ENCODE measurements at places on chromosomes 4 and X.

GRCh38 chrX:104270916-104271512 is 16.3 kb upstream of the ESX1 start:
- peak; percentile 20 for DNase-seq

GRCh38 chrX:41308884-41309647 is 24.9 kb upstream of the DDX3X start:
- no peak for DNase-seq

- DNase-seq = no peak
Observed at GRCh38 chr4:185465707-185466106, 5.8 kb downstream of the CCDC110 start.

DNA sequence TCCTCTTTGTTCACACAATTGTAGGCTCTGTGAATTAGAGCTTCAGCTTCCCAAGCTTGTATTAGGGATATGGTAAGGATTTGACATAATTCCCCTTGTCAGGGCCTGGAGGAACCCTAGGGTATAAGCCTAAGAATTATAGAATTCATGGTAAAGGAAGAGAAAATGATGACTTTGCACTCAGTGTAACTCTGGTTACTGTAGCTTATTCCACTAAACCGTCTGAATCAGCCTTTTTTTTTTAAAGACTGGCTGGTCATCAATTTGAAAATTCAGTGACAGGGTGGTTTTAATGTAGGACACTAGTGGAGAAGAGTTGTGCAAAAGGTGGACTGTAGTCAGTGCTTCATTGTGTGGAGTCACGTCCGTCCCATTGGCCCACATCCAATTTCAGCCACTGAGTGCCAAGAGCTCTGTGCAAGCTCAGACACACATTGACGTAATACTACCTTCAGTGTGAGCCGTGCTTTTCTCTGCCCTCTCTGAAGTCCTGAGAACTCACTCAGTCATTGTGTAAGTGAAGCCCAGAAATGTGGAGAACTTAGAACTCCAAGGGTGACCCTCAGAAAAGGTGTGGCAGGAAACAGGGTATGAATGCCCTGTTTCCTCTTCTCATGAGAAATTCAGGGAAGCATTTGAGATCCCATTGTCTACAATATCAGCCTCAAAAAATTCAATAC is 449.8 kb downstream of the C4orf33 start:
- DNase-seq = no peak

DNA sequence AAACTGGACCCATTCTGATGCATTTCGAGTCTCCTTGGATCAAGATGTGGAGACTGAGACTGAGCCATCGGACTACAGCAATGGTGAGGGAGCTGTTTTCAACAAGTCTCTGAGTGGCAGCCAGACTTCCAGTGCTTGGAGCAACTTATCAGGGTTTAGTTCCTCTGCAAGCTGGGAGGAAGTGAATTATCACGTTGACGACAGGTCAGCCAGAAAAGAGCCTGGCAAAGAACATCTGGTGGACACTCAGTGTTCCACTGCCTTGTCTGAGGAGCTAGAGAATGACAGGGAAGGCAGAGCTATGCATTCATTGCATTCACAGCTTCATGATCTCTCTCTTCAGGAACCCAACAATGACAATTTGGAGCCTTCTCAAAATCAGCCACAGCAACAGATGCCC is 84.8 kb downstream of the NEUROG2 start:
- DNase-seq = no peak

GRCh38 chr4:88275516-88275915 is 8.8 kb downstream of the PPM1K start:
- DNase-seq = no peak

DNA sequence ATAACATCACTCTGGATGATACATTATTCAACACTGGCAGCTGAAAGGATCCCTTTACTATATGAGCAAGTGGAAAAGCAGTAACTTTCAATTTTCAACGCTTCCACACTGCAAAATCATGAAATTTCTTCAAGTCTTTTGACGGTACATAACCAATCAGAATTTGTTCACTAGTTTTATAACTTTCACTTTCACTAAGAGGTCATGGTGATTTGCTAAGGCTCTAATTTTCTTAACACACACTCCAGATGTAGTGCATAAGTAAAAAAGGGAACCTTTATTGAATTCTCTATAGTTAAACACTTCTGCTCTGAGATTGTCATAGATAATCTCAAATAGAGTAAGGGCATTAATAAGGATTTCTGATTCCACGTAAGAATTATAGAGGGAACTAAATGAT is 4.1 kb downstream of the ARMCX2 start:
- no peak for DNase-seq

DNA sequence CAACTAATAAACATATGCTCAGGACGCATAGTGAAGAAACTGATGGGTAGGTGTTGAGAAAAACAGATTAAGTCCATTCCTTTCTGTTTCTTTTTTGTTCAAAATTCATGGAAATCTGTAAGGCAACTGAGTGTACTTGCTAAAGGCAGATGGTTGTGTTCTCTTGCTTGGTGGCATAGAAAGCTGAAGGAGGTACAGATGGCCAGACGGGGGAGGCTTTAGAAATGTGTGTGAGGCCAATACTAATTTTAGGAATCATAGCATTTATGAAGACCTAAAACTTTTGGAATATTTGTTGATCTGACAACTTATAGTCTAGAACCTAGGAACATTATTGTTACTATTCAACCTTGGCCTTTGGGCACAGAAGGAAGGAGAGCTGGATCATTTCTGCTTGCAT is 56.8 kb upstream of the EMCN start:
- DNase-seq = no peak

DNA sequence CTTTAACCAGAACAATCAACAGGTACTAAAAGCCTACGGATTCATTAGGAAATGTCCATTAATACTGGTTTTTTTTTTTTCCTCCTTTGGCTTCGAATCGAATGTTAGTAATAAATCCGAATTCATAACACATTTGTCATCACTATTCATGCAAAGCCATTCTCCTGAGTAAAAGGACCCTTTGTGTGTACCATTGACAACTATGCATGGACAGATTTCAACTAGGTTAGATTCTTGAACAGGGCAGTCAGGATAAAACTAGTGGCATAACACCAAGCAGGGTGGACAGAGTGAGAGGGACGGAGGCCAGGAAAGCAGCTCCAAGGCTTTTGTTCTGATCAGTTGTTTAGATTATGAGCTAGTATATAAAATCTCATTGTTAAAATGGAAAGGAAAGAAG is 1722.0 kb upstream of the TENM3 start:
- DNase-seq = no peak

Data from C1 segment of cervical spinal cord (tissue), 14 donors.